SHP77 treated with DMSO at 0.1 percent for 48 hours (cell line): ENCODE measurements at places on chromosomes 11 and 22.

GRCh38 chr11:70887542-70887827 is 364.9 kb downstream of the SHANK2 start:
- DNase-seq, result no peak

DNA sequence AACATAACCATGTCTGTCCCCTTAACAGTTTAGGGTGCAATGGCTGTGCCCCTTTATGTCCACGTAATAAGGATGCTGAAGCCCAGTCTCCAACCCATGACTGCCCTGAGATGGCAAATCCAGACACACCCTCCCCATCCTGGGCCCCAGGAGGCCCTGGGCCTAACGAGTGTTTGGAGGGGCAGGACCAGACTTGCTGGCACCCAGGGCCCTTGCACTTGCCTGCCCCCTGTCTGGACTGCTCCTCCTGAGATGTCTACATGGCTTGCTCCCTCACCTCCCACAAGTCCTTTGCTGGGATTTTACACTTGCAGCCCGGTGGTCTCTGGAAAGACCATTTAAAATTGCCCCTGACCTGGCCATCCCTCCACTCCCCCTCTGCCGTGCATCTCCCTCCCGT is 132.2 kb upstream of the NECTIN1 start:
- DNase-seq, result no peak

- DNase-seq, result no peak
Measured at GRCh38 chr22:25360411-25360810, 141.0 kb downstream of the CRYBB2 start.

DNA sequence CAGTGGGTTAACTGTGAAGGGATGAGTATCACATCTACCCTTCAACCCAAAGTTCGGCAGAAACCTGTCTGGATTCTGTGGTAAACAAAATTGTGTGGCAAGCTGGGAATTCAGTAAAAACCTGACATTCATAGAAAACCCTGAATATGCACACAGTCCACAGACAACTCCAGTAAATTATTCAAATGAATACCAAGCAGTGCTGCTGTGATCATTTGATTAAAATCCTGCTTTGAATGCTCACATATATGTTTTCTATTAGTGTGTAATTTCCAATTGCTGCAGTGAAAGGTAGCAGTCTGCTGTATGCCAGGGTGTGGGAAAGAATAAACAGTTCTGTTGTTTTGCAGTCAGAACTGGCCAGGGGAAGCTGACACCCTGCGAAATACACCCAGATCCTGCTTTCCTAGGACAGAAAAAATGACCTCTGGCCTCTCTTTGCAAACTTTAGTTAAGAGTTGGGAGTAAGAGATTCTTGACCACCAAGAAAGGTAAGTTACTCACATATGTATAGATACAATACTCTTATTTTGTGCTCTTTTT is 217.8 kb downstream of the FAM76B start:
- no peak for DNase-seq

GRCh38 chr11:126834149-126834548 is 166.4 kb downstream of the KIRREL3 start:
- no peak for DNase-seq

GRCh38 chr22:50317674-50318073 is 9.1 kb downstream of the DENND6B start:
- DNase-seq, result no peak

GRCh38 chr11:77053217-77054015 is 13.4 kb upstream of the CAPN5 start:
- DNase-seq, result no peak

DNA sequence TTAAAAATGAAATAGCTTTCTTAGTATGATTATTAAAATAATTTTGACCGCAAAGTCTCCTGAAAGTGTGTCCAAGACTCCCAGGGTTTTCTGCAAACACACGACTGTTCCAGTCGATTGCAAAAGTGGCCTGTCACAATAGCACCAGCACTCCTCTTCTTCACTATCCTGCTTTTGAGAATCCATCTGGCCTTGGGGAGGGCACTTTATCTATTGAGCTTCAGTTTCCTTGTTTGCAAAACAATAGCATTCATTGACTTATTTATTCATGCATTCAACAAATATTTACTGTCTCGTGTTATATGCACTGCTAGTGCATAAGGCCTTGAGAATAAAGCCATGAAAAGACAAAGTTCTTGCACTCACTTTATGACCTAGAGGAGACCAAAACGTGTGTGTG is 96.2 kb upstream of the NTM start:
- DNase-seq, result no peak

DNA sequence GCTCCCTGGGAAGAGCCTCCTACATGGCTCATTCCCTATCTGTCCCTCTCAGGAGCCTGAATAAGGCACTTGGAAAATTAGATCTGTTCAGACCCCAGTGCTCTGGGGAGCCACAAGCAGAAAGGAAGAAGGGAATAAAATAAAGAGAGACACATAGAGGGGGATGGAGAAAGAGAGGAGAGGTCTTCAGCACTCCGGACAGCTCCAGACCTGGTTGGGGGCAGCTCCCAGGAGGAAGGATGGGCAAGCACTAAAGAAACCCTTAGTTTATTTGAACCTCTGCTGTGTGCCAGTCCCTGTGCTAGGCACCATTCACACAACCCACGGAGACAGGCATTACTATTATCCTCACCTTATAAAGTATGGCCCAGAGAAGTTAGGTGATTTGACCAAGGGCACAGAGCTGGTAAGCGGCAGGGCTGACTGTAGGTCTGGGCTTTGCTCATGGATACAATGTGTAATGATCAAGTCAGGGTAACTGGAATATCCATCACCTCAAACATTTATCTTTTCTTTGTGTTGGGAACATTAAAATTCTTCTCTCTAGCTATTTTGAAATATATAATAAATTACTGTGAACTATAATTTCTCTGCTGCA is 53.7 kb upstream of the LRRC32 start:
- no peak for DNase-seq

GRCh38 chr11:103112364-103112763 is 3.1 kb downstream of the DYNC2H1 start:
- DNase-seq, result no peak
